ENCODE measurements at places on chromosomes 3 and 15.

GRCh38 chr3:79983118-79983517 lies 215.3 kb upstream of the ROBO1 start:
- no peak for DNase-seq

GRCh38 chr15:41993472-41994170 lies 21.3 kb upstream of the EHD4 start:
- DNase-seq: no peak

GRCh38 chr15:44102675-44103254 lies 92.3 kb downstream of the FRMD5 start:
- DNase-seq: no peak

GRCh38 chr3:95899911-95900310 lies 914.5 kb upstream of the EPHA6 start:
- no peak for DNase-seq

DNA sequence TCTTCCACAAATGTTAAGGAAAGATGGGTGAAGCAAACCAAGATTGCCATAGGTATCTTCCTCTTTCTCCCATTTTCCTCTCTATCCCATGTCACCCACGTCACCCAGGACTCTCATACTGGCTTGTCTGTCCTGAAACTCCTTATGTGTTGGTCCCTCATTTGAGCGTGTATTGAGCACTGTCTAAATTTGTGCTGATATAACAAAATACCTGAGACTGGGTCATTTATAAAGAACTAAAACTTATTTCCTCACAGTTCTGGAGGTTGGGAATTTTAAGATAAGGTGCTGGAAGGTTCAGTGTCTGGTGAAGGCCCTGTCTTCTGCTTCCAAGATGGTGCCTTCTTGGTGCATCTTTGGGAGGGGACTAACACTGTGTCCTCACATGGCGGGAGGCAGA lies 186.9 kb upstream of the SLC24A5 start:
- no peak for DNase-seq

DNA sequence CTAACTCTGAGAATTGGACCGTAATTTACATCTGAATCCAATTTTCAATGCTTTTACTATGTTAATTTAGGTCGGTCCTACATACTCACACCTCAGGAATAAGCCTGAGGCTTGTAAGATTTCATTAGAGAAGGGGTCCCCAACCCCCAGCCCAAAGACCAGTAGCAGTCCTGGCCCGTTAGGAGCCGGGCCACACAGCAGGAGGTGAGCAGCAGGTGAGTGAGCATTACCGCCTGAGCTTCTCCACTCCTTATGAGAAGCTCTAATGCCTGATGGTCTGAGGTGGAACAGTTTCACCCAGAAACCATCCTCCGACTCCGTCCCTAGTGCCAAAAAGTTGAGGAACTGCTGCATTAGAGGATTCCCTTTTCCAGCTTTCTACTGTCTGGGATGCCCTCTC lies 757.3 kb downstream of the SI start:
- DNase-seq: no peak

DNA sequence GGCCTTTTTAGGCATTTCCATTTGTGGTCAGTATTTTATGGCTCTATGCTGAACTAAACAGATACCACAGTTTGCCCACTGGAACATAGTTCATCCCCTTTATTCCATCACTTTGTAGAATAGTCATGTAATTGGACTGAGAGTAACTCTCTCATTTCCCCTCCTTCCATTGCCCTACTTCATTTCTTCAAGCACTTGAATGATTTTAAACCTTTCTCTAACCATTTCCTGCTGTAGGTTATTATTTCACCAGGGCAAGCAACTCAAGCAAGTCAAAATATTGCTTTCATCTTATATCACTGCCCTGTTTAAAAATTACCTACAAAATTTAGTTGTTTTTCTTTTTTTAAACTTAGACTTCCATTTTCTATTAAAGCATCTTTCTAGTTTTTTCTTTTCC lies 177.0 kb downstream of the RAP2B start:
- no peak for DNase-seq

GRCh38 chr3:158696618-158697017 lies 24.2 kb upstream of the LXN start:
- no peak for DNase-seq

GRCh38 chr15:44468709-44469385 lies 41.4 kb downstream of the CTDSPL2 start:
- no peak for DNase-seq

DNA sequence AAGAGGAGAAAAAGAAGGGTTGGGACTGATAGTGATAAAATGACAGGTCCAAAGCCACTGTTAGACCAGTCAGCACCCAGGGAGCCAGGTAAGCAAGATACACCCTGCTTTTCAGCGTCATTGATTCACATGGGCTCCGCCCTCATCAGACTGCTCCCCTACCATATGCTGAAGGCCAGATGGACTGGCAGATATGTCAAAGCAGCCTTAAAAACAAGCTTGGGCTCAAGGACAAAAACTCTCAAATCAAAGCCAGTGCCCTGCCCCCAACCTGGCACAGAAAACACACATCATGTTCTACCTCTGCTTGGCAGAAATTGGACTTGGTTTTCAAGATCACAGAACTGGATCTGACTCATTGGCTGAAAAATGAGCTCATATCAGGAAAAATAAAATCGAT lies 33.4 kb downstream of the SH3BP5 start:
- DNase-seq: no peak

DNA sequence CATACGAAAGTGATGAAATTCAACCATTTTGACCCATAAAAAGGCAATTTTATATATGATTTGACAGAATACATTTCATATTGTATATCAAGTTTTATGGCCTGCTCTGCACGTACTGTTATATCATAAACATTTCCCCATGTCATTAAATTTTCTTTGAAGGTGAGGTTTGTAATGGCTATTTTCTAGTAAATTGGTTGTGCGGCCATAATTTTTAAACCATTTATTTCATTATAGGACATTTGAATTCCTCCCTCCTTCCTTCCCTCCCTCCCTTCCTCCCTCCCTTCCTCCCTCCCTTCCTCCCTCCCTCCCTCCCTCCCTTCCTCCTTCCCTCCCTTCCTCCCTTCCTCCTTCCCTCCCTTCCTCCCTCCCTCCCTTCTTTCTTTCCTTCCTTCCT lies 87.4 kb upstream of the AGBL1 start:
- no peak for DNase-seq

DNA sequence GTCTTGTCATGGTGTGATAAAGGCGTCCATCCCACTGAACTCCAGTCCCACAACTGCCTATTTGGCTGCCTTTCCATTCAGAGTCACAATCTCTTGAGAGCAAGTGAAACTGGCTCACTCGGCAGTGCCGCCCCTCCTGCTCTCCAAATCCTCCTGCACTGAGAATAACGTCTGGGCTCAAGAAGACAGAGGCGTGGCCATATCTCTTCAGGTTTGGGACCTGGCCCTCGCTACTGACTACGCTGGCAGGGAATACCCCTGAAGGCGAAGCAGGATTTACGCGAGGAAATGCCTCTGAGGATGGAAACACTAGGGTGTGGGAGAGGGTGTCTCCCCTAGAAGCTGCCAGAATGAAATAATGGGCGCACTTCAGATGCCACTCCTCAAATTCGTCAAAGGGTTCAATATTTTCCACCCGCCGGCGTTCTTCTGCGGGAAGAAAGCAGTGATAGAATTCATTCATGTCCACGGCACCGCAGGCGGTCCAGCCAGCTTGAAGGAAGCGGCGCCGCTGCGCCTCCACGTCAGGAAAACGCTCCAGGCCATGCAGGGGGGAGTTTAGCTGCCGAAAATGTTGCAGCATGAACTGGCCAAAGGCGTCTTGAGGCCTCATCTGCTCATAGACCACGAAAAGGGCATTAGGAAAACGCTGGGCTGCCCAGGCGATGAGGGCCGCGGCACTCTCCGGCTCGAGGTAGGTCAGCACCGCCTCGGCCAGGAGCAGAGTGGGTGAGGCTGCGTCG lies 985 bp downstream of the LCMT2 start:
- no peak for DNase-seq

DNA sequence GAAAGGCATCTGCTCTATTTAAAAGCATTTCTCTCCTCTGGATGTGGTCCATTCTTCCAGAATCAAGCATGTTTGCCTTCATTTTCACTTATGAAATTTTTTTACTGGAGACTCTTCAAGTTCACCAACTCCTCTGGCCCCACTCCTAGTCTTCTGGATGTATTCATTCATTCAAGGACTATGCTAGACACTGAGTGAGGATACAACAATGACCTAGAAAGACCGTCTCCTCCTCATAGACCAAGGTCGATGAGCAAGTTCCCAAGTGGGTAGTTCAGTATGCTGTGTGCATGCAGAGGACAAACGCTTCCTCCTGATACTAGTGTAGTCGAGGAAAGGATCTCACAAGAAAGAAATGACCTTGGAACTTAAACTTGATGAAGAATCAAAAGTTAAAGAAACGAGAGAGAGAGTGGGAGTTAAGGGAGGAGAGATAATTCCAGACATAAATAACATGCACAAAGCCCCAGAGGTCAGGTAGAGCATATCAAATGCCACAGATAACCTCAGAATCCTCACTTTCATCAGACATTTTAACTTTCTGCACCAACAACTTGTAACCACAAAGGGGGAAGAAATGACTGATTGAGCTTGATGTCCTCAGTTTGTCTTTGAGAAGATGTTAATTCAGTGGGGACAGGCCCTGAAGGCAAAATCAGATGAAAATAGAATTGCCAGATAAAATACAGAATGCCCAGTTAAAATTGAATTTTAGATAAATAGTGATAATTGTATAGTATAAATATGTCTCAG lies 149.4 kb downstream of the IMPG2 start:
- DNase-seq: no peak

GRCh38 chr15:36877294-36877693 lies 223.1 kb downstream of the MEIS2 start:
- no peak for DNase-seq

DNA sequence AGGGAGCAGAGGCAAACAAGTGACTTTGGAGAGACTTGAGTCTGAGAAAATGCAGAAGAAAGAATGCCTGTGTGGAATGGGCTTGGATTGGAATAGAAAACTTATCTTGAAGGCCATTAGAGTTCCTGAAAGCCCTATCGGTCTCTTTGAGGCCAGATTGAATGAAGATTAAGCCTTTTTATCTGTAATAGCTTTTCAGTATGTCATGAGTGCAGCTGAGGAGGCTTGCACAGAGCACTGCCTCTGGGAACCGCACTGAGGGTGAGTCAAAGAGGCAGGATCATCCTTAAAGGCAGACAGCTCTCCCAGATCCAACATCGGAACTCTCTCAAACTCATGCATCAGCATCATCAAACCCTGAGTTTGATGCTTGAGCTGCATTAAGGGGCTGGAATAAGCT lies 515.2 kb downstream of the NTRK3 start:
- no peak for DNase-seq

DNA sequence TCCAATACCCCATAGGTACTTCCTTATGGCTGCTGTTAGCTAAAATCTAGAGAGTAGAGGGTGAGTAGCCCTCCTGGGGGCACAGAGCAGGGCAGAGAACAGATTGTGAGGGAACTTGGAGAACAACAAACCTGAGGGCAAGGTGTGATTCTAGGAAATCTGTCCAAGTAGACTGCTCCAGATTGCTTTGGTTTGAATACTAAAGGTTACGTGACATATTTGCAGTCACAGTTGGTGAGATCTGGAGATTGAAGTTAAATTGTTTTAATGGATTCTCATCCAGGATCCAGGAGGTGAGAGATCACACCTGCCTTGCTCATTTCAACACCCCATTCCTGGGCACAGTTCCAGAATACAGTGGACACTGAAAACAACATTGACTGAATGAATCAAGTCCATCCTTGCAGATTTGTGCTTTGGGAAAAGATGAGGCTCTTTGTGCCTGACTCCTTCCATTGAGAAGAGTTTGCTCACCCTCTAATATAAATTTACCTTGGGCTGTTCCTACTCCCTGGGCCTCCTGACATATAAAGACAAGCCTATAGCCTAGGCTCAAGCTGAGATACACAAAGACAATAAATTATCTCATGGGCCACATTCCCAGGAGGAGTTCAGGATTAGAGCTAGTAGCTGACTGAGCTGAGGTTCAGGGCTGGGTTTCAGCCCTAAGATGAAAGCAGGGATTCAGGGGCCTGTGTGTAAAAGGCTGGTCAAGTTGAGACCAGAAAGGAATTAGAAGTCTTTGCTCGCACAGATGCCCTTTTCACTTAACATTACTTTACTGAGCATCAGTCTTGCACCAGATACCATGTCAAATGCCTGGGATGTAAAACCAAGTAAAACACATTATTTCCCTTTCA lies 400.9 kb upstream of the MCTP2 start:
- DNase-seq: no peak

GRCh38 chr3:160355826-160356225 lies 43.2 kb downstream of the IFT80 start:
- no peak for DNase-seq

DNA sequence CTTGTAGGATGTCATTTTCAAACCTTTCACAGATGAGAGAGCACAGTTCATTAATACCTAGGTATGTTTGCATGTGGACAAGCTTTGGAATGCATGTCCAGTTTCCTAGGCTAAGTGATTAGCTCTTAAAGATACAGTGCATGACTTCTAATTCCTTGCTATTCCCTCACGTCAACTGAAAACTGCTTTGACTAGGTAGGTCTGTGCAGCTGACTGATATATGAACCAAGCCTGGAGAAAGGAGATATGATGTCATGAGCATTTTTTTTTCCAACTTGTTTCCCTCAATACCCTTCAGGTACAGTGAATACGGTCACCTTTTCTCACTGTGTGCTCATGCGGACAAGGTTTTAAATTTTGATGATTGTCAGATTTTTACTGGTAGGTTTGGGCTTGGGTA lies 41.6 kb upstream of the TASOR start:
- no peak for DNase-seq

- DNase-seq: no peak
These were observed 47.2 kb downstream of the SPTSSB start for GRCh38 chr3:161323926-161324621.

GRCh38 chr15:90266485-90266884 lies 1.0 kb downstream of the NGRN start:
- DNase-seq: no peak

DNA sequence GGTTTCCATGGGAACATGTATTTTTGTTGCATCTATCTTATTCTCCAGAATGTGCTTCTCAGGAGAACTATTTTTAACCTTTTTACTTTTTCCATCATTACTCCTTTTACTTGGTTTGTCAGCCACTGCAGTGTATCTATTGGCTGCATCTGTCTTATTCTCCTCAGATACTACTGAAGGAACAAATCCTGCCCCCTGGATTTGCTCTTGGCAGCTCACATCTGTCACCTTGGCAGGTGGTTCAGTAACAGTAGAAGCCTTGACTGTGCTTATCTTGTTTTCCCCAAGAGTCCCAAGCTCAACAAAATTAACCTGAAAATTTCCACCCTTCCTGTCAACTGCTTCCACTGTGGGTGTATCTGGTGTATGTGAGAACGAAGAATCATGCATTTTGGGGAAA lies 106.0 kb downstream of the MAP4 start:
- no peak for DNase-seq

DNA sequence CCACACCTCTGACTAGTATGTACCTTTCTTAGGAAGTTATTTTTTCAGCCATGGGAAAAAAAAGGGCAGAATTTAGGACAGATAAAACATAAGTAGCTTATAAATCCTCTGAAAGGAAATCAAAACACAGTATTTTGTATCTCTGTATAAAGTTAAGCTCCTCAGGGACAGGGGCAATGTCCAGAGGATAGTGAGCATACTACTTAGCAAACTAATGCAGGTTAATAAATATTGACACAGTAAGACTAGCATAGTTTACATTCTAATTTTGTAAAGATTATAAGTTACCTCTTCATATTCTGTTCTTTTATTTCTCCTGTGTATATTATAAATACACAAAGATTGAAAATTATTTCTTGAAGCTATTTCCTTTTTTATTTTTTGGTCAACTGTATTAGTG lies 2.1 kb downstream of the UBE3A start:
- no peak for DNase-seq

All from breast epithelium (tissue), 4 donors.